ENCODE measurements at places on chromosomes 1 and 21.
A peak's percentile ranks its signal among the peaks of the same experiment; 100 is the strongest.

DNA sequence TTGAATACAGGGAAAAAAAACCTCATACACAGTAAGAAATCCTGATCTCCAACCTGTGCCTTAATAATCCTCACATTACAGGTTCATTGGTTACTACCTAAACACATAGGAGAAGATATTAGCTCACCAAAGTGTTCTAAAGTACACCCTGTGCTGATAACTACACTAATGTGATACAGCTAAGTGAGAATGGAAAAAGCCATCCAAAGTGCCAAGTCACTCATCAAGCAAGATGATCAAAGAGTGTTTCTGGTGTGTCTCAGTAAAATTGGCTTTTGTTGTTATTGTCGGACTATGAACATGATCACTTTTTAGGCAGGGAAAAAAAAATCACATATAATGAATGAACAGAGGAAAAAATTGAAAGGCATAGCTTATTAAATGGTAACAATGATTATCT, 31.4 kb downstream of the EPS15 start:
- no peak for DNase-seq

GRCh38 chr21:44568667-44569556, 4.6 kb upstream of the KRTAP10-4 start:
- no peak for DNase-seq

GRCh38 chr21:45332981-45333582, 45.4 kb upstream of the POFUT2 start:
- no peak for DNase-seq

- DNase-seq: no peak
Measured at GRCh38 chr1:119655154-119655553, 7.1 kb upstream of the ZNF697 start.

GRCh38 chr1:244431166-244431565, 20.5 kb downstream of the ADSS2 start:
- no peak for DNase-seq

GRCh38 chr1:173590557-173590956, 12.3 kb downstream of the SLC9C2 start:
- peak; percentile 10 for DNase-seq

DNA sequence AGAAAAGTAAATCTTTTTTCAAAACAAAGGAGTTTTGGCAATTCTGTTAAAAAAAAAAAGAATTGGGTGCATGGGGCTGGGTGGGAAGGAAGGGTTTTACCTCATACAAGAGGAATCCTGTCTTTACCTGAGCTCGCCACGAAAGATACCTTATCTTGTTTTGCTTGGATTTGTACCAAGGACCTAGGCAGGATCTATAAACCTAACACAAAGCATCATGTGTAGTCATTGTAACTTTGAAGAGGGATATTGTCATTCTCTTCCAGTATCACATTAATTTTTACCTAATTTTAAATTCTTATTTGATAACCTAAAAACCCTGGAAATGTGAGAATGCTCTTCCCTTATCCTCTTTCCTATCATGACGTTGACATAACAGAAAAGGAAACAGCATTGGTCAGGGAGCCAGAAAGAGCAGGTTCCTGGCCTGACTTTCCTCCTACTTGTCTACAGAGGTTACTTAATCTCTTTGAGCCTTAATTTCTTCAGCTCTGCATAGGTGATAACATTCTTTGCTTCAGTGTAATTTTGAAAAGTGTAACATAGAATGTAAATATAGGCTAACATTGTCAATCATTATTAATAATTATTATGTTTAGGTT, 4.0 kb upstream of the LAMC1 start:
- DNase-seq: no peak

- DNase-seq: peak; percentile 68
Measured at GRCh38 chr1:241639623-241640148, 483 bp downstream of the CHML start.

DNA sequence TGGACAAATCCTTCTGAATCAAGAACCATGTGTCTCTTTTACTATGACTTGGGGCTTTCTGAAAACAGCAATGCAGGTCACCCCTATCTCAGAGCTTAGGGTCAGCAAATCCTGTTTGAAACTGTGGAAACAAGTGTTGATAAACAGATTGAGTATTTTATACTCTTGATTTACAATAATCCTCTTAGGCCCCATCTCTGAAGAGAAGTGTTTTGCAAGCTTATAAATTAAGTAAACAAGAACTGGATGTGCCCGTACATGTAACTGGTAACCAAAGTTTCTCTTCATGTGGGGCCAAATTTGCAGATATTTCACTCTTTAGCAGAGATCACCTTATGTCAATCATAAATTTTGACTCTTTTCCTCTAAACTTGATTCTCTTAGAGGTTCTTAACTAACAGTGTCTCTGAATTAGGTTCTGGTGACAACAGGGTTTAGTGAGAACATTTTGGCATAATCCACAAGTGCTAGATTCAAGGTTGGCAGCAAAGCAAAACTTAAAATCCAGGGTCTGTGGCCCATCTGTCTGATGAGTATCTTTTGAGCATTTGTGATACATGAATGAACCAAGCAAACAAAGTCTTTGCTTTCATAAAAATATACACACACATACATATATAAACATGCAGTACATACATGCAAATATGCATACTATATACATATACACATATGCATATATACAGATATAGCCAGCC, 183.0 kb upstream of the HOOK1 start:
- no peak for DNase-seq

DNA sequence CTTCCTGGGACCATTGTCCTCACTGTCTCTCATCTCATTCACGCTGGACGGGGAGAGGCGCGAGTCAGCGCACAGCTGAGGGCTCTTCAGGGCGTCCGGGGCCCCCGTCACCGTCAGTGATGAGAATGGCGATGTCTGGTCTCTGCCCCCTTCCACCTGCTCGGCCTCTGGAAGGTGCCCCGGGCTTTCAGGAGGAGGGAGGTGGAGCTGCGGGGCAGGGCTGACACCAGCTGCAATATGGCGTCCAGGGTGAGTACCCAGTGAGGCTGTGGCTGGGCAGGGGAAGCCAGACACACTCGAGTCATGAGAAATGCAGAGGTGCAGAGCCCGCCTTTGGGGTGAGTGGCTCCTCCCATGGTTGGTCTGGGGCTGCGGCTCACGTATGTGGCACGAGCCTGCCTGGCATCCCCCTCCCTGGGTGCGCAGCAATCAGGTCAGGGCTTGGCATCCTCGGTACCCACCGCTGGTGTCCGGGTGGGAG, 15.1 kb downstream of the MORN1 start:
- DNase-seq: no peak

- DNase-seq: no peak
Measured at GRCh38 chr21:35507181-35507759, 458.2 kb upstream of the RUNX1 start.

DNA sequence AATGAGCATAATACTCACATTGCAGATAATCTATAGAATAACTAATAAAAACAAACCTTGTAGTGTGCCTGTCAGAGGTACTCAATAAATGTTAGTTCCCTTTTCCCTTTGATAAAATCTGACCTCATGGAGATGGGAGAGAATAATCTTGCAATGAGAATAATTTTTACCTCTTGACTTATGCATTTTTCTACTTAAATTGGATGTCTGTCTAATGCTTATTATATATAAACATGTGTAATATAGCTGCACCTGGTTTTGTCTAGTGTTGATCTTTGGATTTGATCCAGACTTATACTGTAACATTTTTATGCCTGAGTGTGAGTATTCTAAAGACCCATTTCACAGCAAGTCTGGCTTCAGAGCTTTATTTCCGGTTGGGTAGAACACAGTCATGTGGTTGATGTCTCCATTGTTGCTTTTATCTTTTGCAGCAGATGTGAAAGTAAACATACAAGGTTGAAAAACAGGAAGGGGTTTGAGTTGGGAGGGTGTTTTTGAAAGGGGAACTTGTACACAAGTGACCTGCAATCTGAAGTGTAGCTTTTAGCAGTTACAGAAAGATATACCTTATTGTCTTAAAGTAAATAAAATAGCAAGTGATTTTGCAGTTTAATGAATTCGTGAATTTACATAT, 12.4 kb downstream of the EPB41 start:
- peak; percentile 54 for DNase-seq

DNA sequence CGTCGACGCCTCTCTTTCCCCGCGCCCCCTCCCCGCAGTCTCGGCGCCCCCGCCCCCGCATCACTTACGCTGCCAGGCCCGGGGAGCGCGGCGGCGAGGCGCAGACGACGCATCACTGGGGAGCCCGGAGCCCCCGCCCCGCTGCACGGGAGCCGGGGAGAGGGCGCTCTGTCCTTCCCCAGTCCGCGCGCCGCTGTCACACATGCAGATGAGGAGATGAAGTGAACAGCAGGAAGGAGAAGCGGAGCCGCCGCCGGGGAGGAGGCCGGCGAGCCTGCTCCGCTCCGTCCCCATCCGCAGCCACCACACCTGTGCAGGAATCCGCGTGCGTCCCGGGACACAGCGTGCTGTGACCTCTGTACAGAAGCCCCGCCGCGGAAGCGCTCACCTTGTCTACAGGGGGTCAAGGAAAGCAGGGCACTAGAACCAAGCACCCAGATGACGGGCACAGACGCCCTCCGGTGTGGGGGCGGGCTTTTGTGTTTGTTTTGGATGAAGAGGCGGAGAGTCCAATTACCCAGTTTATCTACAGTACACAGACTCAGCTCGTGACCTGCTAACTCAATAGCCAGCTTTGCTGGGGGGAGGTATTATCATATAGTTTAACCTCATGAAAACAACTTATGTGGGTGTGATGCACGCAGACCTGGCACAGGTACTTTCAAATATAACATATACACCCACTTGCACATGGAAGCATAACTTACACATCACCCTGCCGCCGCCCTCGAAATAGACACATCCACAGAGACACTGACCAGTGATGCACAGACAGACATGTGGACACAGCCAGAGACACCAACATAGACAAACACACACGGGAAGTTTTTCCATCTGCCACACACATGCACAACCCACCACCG, 12.4 kb downstream of the KLHDC8A start:
- DNase-seq: peak; percentile 48

Data from SW480 (cell line).